Naive thymus-derived CD4-positive, alpha-beta T cell (primary cell): ENCODE measurements at places on chromosomes 12 and 14. TPM values are rescaled to one million over a fixed set of nuclear protein-coding genes. Genes with fewer than 3 reads are reported as not detected.

PXMP2 gene
- polyA plus RNA-seq, result 10.4 TPM

GRCh38 chr12:15846887-15847286 is 35.3 kb upstream of the STRAP start:
- DNase-seq, result no peak

- peak; percentile 15 for DNase-seq
These were observed 17.1 kb upstream of the EMP1 start for GRCh38 chr12:13179211-13180074.

- no peak for DNase-seq
These were observed 137.8 kb downstream of the SLC15A4 start for GRCh38 chr12:128685903-128686475.

- no peak for DNase-seq
These were observed 47.3 kb downstream of the KDM2B start for GRCh38 chr12:121533394-121534090.

DNA sequence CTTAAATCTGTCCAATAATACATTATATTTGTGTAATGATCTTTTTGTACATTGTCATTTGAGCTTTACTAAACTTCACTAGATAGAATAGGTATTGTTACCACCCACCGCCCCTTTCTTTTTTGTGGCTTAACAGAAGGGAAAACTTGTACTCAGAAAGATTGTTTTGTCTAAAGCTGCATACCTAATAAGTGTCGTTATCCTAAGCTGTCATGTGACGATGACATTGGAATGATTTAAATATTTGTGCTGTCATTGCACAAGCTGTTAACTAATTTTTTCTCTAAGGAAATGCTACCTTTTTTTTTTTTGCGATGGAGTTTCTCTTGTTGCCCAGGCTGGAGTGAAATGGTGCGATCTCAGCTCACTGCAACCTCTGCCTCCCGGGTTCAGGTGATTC is 3.6 kb downstream of the DIP2B start:
- DNase-seq, result no peak

DNA sequence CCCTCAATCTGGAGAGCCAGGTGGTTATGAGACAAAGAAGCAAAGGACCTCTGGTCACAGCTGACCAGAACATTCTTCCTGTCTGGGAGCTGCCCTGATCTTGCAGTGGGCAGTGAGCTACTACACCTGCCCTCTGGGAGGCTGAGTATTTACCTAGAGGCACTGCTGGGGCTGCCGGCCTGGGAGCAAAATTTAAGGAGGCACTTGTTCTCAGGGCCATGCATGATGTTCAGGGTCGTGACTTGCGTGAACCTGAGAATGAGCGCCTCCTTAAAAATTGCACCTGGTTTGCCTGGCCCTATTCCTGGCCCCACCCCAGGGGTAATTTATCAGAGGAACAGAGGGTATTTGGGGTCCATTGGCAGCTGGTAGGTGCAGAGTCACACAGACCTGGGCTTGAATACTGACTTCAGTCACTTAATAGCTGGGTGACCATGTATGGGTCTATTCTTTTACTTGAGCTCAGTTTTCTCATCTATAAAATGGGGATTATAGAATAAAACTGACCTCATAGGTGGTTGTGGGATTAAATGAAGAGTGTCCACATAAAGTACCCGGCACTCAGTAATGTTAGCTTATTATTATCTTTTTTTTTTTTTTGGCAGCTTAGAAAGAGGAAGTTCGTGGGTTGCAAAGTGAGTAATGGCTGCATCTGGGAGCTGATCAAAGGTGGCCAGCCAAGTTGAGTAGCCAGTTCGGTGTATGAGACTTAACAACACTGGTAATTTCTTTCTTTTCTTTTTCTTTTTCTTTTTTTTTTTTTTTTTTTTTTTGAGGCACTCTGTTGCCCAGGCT is 107.4 kb upstream of the MED13L start:
- no peak for DNase-seq

DNA sequence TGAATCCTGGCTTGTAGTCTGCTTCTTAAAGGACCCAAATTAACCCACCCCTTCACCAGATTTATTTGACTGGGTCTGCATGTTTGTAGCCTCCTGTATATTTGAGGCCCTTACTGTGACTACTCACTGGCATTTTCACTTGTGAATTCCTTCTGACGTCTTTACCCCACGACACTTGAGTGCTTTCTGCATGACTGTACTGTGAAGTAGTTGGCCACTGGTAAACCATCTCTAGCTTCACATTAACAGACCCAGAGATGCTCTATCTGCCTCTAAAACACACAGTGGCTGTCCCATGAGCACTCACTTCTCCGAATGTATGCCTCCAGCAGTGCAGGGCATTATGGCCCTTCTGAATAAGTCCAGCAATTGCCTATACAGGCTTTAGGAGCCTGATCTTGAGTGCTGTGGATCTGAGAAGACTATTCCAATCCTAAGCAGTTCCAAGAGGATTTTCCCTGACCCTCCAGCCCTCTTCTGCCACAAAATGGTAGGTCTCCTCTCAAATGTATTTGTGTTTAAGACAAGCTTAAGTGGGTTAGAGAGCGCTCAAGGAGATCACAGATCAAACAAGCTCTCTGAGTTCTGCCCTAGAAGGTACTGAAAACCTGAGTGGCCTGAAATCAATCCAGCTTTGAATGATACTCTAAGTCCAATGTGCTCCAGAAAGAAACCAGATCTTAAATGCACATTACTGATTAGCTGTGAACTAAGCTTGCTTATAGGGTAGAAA is 534.7 kb downstream of the RPS29 start:
- DNase-seq, result no peak

CCDC85C gene
- 1.5 TPM for polyA plus RNA-seq

- no peak for DNase-seq
These were observed 23.8 kb downstream of the NFKBIA start for GRCh38 chr14:35380794-35381193.

GRCh38 chr12:9256341-9256740 is 48.1 kb upstream of the PZP start:
- DNase-seq, result no peak

BRMS1L gene
- 3.9 TPM for polyA plus RNA-seq

GALNT8 gene
- not detected for polyA plus RNA-seq

DNA sequence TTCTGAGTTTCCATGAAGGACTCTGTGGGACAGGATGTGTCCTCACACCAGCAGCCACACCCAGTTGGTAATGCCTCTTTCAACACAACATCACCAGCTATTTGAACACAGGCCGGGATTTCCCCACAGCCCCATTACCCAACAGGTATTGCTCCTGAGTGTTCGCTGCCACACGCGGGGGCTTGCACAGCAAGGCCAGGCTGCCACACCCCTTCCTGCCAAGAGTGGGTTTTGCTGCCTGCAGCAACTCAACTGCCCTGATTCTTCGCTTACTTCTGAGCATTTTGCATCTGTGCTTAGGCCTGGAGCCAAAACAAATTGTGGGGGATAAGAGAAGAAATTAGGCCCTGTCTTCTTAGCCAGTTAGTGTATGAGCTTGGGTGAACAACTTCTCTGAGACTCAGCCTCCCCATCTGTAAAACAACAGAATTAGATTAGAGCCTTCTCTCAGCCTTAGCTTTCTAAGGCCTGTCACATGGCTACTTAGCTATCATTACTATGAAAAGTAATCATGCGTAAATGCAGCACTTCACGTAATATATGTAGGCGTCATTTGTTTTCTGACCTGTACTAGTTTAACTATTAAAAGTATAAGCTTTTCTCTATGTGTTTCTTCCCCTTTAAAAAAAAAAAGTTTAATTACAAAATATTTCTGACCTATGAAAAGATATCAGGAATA is 20.0 kb downstream of the CKAP4 start:
- DNase-seq, result peak; percentile 17

DNA sequence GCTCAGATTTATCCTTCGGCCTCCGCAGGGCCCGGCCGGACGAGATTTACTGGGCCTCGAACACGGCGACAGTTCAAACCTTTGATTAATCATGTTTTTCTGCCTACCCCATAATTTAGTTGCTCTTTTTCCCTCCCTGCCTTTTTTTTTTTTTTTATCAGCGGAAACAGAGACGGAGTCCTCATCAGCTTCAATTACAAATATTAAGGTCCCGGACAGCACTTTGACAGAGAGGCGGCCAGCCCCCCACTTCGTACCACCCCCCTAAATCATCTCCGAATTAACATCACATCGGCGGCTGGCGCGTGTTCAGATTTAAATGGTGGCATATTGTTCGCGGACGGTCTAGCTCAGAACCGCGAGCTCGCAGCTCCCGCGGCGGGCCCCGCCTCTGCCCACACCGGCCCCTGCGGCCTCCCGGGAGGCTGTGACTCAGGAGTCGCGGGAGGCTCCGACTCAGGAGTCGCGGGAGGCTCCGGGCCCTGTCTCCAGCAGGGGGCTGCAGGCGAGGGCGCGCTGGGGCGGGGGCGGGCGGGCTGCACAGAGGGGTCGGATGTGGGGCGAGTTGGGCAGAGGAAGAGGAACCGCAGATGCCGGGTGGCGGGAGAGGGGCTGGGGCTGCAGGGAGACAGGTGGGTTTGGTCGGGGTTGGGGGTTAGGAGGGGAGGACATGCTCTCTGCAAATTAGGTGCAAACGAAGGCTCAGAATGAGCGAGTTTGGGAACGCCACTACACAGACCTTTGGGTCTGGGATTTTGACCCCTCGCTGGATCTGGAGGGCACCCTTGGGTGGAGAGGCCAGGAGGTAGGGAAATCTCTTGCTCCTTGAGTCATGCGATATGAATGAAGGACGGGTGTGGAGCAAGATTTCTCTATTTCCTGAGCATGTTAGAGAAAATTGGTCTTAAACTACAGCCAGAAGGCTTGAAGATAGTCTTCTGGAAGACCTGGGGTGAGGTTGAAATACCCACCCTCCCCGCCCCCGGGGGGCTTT is 19.6 kb upstream of the ATP5MC2 start:
- DNase-seq, result no peak

GRCh38 chr12:32033406-32033805 is 73.2 kb upstream of the BICD1 start:
- DNase-seq, result no peak

- no peak for DNase-seq
These were observed 728.0 kb downstream of the FLRT2 start for GRCh38 chr14:86257973-86258372.

- no peak for DNase-seq
These were observed 80.9 kb downstream of the TESC start for GRCh38 chr12:117018276-117018675.

SLC25A47 gene
- polyA plus RNA-seq, result not detected

RPS26 gene
- polyA plus RNA-seq, result 578 TPM

DNA sequence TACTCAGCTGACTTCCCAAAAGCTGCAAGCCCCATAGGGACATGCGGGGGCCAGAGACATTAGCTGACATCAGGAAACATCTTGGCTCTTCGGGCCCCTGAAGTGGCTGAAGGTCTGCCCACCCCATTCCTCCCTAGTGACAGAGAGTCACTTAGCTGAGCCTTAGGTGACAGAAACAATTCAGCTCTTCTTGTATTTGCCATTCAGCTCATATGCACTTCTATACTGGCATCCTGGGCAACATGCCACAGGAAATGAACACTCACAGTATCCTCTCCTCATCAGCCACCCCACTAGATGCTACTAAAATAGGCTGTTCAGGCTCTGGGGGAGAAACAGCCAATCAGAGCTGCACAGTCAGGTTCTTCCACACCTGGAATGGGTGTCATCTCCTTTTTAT is 3.4 kb downstream of the DCTN2 start:
- DNase-seq, result no peak

FOXG1 gene
- not detected for polyA plus RNA-seq

CCDC184 gene
- not detected for polyA plus RNA-seq

P2RX2 gene
- not detected for polyA plus RNA-seq

DNA sequence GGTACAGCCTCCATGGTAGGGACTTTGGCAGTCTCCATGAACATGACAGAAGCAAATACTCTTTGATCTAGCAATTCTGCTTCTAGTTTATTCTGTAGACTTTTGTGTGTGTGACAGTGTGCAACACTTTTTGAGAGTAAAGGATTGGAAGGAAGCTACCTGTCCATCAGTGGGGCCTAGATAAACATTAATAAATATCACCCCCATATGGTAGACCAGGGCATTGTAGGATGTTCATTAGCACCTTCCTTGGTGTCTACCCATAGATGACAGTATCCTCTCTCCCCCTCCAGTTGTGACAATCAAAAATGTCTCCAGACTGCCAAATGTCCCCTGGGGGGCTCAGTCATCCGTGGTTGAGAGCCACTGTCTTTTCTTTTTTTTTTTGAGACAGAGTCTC is 10.8 kb downstream of the SNRNP35 start:
- no peak for DNase-seq

- DNase-seq, result peak; percentile 34
These were observed 747 bp upstream of the DACT1 start for GRCh38 chr14:58637040-58637390.

FOXA1 gene
- not detected for polyA plus RNA-seq

GRCh38 chr12:64170024-64170423 is 52.1 kb downstream of the KICS2 start:
- no peak for DNase-seq

LRCOL1 gene
- not detected for polyA plus RNA-seq

HECTD1 gene
- 33.9 TPM for polyA plus RNA-seq

DNA sequence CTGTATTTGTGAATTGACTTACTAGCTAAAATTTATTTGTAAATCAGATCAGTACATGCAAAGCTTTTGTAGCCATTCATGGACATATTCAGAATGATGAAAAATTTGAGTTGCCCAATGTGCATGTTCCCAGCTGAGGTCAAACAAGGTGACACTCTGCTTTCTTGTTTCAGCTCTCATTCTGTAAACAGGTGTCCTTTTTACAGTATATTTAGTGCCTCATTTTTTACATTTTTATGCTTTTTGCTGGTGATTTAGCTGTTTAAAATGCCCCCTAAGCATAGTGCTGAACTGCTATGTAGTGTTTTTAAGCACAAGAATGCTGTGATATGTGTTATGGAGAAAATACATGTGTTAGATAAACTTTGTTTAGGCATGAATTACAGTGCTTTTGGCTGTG is 76.3 kb downstream of the MIA2 start:
- no peak for DNase-seq

GRCh38 chr12:52137746-52138145 is 54.1 kb downstream of the KRT80 start:
- no peak for DNase-seq

DNA sequence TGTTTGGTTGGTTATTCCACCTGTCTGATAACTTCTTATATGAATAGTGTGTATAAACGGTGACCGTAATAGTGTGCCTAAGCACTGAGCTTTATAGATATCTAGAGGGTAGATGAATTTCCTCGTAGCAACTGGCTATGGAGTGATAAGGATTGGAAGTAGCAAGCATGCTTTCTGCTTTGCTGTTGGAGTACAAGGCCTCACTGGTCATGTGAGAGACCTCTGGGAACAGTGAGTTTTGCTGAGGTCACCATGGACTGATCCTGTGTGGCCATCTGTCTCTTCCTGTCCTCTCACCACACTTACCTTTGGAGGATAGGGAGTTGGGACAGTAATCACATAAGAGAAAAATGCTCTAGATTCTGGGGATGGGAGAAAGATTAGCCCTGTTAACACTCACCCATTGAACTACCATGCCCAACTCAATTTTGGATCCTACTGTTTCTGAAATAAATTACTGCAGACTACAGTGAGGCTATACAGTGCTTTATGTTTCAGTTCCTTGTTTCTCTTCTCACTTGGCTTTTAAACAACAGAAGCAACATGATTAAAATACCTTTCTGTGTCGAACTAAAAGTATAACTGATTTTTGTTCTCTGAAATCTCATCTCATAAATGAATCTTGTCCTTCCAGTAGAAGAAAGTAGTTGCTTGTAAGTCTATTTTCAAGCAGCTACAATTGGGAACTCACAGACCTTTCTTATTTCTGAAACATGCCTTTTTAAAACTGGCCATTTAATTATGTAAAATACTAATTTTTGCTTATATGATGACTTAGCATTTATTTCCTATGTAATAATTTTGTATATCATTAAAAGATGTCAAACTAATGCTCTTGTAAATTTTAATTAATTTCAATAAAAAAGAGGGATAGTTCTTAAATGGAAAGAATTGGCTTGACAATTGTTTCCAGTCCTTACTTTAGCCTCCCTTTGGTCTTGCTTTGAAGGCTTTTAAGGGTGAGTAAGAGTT is 8.3 kb downstream of the TMX1 start:
- no peak for DNase-seq
